ENCODE measurements at places on chromosomes 13 and 19. TPM values are rescaled to one million over a fixed set of nuclear protein-coding genes. Genes with fewer than 3 reads are reported as not detected.

GRCh38 chr13:28044608-28045007, 55.8 kb downstream of the FLT3 start:
- no peak for DNase-seq

- no peak for DNase-seq
These were observed 2.9 kb upstream of the CCDC9 start for GRCh38 chr19:47253467-47253881.

DNA sequence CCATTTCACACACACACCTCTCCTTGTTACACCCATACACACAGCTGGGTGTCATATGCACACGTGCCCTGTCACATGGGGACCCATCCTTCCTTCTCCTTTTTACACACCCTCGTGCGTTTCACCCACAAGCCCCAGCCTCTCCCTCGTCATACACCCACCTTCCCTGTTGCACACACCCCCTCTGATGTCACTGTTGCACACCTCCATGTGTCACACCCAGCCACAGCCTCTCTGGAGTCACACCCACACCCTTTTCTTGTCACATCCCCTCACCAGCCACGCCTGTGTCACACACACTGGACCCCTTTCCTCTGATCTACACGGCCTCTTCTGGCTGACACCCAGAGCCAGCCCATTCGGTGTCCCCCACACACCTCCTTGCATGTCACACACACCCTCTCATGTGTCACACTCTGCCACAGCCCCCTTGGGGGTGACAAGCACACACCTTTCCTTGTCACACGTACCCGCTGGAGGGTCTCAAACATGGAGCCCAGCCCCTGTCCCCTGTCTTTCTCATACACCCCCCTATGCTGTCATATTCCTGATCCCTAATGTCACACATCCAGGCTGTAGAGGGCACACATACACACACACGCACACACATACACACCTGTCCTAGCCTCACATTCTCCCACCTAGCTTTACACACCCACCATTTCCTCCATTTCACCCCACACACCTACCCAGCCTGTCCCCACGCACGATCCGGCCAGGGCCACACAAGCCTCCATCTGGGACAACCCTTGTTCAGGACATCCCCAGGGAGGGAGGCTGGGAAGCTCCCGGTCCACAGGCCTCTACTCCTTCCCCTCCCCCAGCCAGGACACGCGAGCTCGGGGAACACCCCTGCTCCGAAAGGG, 1.4 kb downstream of the NOVA2 start:
- peak; percentile 9 for DNase-seq

GRCh38 chr19:47110521-47111005, 3.0 kb downstream of the ZC3H4 start:
- DNase-seq, result peak; percentile 24

RAB4B gene
- total RNA-seq, result 56.6 TPM

Measured in thyroid gland (tissue), 4 donors.